ENCODE measurements at places on chromosomes 11 and 22.

DNA sequence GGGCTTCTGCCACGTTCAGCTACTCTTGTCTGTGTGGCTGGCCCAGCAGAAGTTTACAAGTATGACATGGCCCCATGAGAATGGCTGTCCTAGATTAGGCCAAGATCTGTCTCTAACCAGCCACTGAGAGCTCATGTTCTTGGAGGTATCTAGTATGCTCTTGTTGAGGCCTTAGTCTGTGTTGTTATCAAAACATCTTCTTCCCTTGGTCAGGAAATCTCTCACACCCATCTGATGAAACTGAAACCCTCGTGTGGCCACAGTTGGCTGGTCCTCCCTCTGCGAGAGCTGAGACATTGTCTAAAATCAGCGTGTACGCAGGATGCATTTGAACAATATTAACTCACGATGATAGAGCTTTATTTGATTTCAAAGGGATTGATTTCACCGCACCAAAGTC is 109.0 kb upstream of the NNMT start:
- DNase-seq = no peak

GRCh38 chr22:17964643-17965042 is 59.7 kb downstream of the MICAL3 start:
- DNase-seq = no peak

- no peak for DNase-seq
These were observed 44.5 kb downstream of the ME3 start for GRCh38 chr11:86627776-86628455.

DNA sequence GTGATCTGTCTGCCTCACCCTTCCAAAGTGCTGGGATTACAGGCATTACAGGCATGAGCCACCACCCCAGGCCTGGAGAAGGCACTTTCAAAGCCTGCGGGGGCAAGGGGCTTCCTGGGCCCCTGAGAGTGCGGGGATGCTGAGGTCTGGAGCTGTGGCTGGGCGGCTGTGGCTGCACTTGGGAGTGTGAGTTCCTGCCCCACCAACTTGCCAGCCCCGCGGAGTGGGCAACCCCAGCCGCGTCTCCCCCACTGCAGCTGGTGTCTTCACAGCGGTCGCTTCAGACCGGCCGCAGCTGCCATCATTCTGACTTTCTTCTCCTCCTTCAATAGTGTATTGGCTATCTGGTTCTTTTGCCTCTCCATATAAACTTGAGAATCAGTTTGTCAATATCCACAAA is 10.7 kb upstream of the MAP6 start:
- no peak for DNase-seq

- no peak for DNase-seq
These were observed 18.8 kb downstream of the PAK1 start for GRCh38 chr11:77454867-77455655.

DNA sequence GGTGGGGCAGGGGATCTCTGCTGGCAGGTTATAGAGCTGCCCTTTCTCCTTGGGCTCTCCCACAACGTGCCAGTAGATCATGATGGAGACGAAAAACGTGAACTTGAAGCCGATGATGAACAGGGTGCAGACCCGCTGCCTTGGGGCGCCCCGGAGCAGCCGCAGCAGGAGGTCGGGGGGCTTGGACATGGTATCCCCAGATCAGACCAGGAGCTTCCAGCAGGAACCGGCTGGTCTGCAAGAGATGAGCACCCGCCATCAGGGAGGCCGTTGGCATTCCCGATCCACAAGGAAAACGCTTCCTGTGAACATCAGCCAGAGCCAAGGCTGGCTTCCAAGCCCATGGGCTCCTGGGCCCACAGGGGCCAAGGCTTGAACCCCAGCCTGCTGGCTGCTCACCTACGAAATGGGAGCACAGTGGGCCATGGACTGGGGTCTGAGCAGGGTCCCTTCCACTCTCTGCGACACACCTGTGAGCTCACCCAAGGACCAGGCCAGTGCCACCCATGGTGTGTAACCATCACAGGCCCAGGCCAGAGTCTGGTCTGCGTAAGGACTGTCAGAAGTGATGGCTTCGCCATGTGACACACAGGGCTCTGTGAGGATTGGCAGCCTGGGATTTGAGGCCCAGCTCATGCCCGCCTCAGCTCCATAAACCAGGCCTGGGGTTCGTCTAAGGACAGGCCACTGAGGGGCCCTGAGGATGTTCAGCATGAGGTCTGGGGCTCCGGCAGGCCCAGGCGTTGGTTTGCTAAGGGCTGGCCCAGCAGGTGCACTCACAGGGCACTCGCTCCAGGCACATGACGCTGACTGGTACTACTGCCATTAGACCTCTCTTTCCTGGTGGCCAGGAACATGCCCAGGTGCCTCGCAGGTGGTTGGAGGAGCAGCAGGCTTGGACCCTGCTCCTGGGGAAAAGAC is 26.6 kb downstream of the A4GALT start:
- DNase-seq = no peak
